ENCODE measurements at places on chromosomes 4 and X.

DNA sequence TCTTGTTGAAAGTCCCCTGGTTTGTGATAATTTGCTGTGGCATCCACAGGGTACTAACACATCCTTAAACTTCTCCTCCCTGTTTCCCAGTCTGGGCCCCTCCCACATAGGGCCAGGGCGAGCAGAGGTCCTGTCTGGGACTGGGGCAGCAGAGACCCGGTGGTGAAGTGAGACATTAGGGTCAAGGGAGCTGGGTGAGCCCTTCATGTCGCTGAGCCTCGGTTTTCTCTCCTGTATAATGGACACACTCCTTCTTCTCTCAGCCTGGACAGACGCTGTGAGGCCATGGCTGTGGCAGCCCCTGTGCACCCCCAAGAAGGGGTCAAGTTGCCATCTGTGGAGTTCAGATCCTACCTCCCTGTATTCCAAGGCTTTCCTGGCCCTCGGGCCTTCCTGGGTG, 33.0 kb upstream of the HMX1 start:
- H3K4me3 ChIP-seq, result no peak overlapping the region
- H3K36me3 ChIP-seq, result no peaks in the 10 kb centered on the region
- no peaks in the 10 kb centered on the region for H3K27me3 ChIP-seq
- no peaks in the 10 kb centered on the region for H3K4me1 ChIP-seq
- H3K27ac ChIP-seq, result no peak overlapping the region
- DNase-seq, result no peak

GRCh38 chrX:20653070-20653469, 386.4 kb upstream of the RPS6KA3 start:
- no peak for DNase-seq
- H3K27me3 ChIP-seq, result no peaks in the 10 kb centered on the region
- no peaks in the 10 kb centered on the region for H3K4me1 ChIP-seq

DNA sequence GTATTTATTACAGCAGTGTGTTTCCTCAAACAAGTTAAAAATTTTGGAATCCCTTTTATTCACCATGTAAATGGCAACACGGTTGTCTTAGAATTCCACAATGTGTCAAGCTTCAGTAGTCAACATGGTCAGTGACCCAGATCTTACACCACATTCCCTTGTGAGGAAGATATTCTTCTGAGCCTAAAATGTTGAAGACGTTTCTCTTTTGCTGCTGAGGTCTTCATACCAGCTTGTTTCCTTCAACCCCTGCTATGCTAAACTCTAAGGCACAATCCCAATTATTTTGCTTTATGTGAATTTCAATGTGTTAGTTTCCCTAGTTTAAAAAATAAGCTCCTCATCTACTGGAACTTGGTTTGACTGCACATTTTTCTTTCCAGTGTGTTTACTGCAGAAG, 17.6 kb upstream of the LDB2 start:
- no peaks in the 10 kb centered on the region for H3K27me3 ChIP-seq
- no peaks in the 10 kb centered on the region for H3K36me3 ChIP-seq
- no peak overlapping the region for H3K27ac ChIP-seq
- H3K4me3 ChIP-seq, result no peak overlapping the region

DNA sequence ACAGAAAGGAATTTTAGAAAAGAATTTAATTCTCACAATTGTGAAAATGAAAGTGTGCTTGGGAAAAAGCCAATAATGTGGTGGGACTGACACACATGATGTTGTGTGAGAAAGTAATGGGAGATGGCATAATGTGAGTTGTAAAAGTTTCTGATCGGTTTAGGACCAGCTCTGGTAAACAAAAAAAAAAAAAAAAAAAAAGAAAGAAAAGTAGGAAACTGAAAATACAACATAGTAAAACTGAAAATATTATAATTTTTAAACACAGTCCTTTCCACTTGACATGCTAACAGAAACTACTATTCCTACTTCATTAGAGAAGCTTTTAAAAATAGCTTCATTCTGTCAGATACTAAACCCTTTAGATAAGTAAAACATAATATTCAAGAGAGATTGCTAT, 28.2 kb downstream of the RAP1GDS1 start:
- no peaks in the 10 kb centered on the region for H3K36me3 ChIP-seq
- no peak overlapping the region for H3K4me3 ChIP-seq
- H3K27ac ChIP-seq, result no peak overlapping the region
- H3K27me3 ChIP-seq, result no peaks in the 10 kb centered on the region
- peaks cover 4% of the 10 kb centered on the region for H3K4me1 ChIP-seq

DNA sequence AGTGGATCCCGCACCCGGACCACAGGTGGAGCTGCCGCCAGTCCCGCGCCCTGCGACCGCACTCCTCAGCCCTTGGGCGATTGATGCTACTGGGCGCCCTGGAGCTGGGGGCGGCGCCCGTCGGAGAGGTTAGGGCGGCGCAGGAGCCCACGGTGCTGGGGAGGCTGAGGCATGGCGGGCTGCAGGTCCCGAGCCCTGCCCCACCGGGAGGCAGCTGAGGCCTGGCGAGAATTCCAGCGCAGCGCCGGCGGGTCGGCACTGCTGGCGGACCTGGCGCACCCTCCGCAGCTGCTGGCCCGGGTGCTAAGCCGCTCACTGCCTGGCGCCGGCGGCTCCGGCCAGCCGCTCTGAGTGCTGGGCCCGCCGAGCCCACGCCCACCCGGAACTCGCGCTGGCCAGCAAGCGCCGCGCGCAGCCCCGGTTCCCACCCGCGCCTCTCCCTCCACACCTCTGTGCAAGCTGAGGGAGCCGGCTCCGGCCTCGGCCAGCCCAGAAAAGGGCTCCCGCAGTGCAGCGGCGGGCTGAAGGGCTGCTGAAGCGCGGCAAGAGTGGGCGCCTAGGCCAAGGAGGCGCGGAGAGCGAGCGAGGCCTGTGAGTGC, 1256.5 kb downstream of the STIM2 start:
- H3K36me3 ChIP-seq, result no peaks in the 10 kb centered on the region
- no peak overlapping the region for H3K4me3 ChIP-seq
- H3K27me3 ChIP-seq, result no peaks in the 10 kb centered on the region
- no peaks in the 10 kb centered on the region for H3K4me1 ChIP-seq
- peak; percentile 81 for DNase-seq

- H3K4me1 ChIP-seq, result no peaks in the 10 kb centered on the region
- H3K36me3 ChIP-seq, result no peaks in the 10 kb centered on the region
- no peak overlapping the region for H3K27ac ChIP-seq
- no peaks in the 10 kb centered on the region for H3K27me3 ChIP-seq
- H3K4me3 ChIP-seq, result no peak overlapping the region
Observed at GRCh38 chr4:45931154-45931553, 192.7 kb downstream of the GABRG1 start.
